ENCODE measurements at places on chromosomes 3 and 15.

DNA sequence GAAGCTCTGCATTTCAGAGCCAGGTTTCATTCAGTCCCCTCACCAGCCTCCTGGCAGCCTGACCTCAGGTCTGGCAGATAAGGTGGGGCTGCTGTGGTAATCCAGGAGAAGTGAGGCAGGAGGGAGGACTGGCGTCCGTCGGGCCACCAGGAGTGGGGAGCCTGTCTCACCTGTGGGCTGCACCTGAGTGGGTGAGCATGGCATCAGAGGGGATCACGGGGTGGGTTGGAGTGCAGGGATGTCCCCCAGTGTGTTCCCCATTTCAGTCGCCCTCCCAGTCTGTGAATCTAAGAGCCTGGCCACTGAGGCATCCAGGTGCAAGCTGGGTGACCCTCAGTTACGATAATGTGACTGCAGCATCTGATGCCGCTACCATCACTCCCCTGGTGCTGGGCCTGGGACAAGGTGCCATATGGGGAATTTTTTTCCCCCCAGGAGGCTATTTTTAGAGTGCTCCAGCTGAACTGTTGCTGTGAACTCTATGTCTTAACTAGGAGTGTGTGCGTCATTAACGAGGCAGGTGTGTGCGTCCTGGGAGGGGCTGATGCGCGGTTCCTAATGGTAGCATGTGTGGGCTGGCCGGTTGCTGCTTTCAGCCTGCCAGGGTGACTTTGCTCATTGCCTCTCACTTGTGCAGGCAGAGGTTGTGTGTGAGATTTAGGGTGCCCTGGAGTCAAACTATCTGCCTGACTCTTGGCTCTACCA lies 165.2 kb downstream of the SLCO3A1 start:
- no peak for DNase-seq

- no peak for DNase-seq
These were observed 107.5 kb upstream of the CHRM5 start for GRCh38 chr15:33860754-33861153.

GRCh38 chr15:101620671-101621070 lies 31.5 kb downstream of the TM2D3 start:
- DNase-seq, result no peak

DNA sequence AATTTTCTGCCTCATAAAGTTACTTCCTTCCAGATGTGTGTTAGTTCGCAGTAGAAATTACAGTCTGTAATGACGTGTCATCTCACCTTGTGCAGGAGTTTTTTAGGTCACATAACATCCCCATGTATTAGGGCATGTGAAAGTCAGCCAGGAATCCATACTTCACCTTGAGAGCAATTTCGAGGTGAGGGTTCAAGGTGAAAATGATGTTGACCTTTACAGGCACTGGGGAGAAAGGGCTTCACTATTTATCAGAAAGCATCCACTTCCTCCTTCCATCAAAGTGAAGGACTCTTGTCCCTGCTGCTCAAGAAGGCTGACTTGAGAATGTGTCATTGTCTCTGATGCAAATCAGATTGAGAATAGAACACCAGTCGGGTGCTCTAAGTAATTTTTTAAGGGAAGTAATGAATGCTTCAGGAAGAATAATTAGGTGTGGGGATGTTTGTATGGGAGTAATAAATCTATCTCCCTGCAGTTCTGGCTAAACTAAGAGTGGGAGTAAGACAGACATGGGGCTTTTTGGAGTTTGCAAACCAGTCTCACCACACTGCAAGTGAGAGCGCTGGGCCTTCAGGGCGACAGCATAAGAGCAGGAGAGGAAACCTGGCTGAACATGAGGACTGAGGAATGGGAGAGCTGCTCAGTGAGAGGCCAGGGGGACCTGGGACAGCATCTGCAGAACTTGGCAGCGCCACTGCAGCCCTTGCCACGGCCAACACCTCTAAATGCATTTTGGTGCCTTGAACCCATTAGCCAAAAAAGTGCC lies 85.9 kb upstream of the IL12A start:
- no peak for DNase-seq

DNA sequence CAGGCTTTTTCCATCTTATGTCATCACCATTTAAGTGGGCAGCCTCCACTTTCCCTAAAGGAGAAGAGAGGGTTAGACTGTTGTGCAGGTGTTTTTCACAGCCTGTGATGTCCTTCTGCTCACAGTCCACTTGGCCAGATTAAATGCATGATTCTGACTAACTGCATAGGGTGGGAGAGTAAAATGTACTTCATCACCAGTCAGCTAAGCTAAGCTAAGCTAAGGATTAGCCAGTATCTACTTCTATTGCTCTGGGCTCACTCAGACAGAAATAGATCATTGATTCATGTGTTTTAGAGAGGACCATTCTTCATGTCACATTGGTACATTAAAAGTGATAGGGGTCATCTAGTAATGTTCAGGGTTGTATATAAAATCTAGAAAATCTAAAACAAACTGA lies 1013.1 kb downstream of the NTRK3 start:
- no peak for DNase-seq

GRCh38 chr3:9161811-9162210 lies 87.6 kb downstream of the SRGAP3 start:
- no peak for DNase-seq

DNA sequence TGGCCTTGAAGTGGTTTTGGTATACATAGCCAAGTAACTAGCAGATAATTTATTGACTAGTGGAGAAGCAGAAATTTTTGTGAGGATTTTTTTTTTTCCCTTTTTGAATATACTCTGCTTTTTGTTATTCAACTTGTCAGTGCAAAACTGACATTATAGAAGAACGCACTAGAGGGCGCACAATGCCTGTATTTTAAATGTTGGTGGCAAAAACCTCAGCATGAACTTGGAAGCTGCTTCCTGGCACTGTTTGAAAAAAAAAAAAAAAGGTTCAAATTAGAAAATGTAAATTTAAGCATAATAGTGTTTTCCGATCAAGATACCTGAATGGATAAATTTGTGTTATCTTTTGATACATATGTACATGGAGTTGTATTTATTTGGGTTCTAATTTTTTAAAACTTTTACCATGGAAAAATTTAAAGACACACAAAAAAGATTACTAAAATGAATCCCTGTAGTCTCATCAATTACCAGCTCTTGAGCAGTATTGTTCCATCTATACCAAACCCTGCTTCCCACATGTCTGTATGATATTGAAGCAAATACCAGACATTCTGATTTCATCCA lies 56.0 kb downstream of the SLC25A26 start:
- no peak for DNase-seq

DNA sequence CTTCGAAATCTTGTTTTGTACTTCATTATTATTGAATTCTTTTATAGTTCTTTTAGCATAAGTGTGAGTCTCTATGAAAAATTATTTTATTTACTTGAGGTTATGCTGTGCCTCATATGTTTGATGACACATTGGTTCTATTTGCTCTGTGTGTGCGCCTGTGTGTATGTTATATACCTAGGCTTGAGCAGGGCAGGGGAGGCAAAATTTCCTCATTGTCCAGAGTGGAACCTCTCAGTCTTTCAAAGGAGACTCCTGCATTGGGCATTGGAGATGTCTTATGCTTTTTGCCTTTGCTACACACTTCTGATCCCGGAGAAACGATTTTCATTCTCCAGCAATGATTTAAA lies 58.4 kb downstream of the ALCAM start:
- no peak for DNase-seq

- no peak for DNase-seq
These were observed 38.3 kb downstream of the PDE8A start for GRCh38 chr15:85019815-85020590.

GRCh38 chr15:88118035-88118434 lies 138.5 kb downstream of the NTRK3 start:
- no peak for DNase-seq

GRCh38 chr15:84950570-84951111 lies 31.0 kb upstream of the PDE8A start:
- no peak for DNase-seq

GRCh38 chr15:101014921-101015841 lies 96.0 kb downstream of the LRRK1 start:
- DNase-seq, result no peak

GRCh38 chr3:106217745-106218144 lies 348.9 kb upstream of the CBLB start:
- DNase-seq, result no peak

DNA sequence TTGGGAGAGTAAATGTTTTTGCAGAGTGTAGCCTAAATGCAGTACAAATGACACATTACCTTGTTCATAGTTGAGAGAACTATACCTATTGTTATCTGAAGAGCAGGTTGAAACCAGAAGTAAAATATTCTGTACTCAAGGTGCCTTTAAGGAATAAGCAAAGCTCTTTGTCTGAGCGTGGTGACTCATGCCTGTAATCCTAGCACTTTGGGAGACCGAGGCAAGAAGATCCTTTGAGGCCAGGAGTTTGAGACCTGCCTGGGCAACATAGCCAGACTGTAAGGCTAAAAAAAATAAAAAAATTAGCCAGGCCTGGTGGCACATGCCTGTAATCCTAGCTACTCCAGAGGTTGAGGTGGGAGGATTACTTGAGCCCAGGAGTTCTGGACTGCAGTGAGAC lies 2.2 kb upstream of the RNF13 start:
- no peak for DNase-seq

DNA sequence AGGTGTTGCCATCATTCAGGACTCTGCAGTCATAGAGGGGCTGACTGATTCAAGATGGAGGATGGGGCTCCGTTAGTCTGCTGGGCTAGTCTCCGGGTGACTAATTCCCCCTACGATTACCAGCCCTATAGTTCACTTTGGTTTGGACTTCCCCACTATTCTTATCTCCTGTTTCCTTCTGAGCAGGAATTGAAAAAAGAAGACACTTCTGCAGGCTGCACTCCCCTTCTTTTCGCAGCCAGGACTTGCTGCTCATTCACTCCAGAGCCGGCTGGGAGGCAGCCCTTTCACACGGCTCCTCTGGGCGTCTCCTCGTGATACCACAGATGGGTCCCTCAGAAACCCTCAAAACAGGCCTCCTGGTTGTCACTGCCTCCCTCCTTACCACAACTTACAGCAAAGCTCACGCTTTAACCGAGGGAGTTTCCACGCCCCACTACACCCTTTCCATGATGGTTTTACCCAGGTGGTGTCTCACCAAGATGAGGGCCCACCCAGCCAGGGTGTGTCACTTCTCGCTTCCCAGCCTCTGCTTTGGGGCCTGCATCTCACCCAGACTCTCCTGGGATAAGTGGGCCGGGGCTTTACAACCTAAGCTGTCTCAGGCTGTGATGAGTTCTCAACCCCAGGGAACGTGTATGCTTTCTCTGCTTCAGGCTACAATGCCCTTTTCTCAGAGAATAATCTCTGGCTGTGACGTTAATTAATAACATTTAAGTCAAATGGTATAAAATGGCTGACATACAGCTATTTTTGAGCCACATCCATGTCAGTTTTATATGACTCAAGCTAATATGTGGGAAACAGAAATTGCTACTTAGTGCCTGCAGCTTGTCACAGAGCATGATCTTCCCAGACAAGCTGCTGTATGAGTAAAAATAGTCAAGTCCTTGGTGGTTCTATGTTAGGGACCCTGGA lies 11.9 kb downstream of the CX3CR1 start:
- DNase-seq, result no peak
